ENCODE measurements at places on chromosomes 6 and 20.

- DNase-seq: no peak
Measured at GRCh38 chr6:131575834-131576478, 2.9 kb downstream of the ARG1 start.

GRCh38 chr20:34675561-34675960, 1.3 kb downstream of the PIGU start:
- DNase-seq: no peak

- no peak for DNase-seq
Measured at GRCh38 chr6:150511313-150511712, 88.4 kb upstream of the PLEKHG1 start.

- no peak for DNase-seq
Measured at GRCh38 chr20:2221921-2222320, 73.9 kb upstream of the TGM3 start.

- no peak for DNase-seq
Measured at GRCh38 chr6:4364172-4364571, 228.8 kb upstream of the ECI2 start.

DNA sequence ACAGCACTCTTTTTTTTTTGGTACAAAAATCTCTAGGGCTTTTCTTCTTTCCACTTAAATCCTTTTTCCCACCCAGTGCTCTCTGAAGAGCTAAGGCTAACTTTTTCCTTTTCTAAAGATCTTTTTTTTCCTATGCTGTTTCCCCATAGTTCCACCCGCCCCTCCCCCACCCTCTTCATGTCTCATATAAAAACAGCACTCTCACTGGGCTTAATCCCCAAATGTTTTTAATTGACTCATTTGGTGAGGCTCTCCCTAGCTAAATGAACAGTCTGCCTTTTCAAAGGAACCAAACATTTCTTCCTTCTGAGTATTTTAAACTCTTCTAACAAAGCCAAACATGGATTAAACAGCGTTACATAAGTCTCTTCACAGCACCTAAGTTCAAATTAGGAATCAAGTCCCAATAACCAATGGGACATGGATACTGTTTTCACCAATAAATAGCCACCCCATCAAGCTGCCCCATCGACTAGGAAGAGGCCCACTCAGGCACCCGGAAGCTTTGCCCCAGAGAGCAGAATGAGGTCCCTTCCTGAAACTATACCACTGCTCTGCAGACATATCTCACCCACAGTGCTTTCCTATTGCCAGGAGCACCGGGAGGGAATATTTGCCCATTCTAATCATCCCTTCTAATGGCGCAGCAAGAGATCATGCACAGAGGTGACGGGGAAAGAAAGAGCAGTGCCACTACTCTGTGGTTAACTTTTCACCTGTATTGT, 63.7 kb downstream of the ATXN1 start:
- no peak for DNase-seq

DNA sequence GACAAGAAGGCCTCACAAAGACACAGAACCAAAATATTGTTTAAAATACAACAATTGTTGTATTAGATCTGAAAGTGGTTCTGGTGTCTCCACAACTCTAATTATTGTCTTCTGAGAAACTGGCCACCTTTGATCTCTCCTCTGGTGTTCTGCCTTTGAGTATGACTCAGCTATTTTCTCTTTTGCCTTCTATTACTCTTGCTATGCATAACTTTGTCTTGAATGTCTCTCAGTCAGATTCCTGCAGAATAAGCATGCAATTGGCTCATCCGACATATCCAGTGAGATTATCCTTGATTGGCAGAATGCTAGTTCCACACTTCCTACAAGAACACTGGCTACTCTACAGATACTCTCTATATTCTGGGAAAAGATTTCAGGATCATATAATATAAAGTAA, 14.3 kb upstream of the EPM2A start:
- DNase-seq: no peak

GRCh38 chr6:145112711-145113148, 622.6 kb downstream of the EPM2A start:
- DNase-seq: no peak

DNA sequence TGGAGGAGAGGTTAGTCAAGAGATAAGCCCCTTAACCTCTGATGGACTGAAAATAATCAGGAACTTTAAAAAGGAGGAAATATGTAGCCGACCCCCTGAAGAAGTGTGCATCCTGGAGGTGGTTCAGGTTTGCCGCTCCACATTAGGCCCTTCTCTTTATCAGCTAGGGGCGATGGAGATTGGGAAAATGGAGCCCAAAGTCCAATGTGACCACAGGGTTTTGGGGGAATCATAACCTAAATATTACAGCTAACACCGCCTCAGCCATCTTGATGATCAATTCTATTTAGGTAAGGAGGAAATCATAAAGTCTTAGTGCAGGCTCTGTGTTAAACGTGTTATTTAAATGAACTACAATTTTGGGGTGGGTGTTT, 1.2 kb downstream of the OGFRL1 start:
- no peak for DNase-seq
